Activated naive CD8-positive, alpha-beta T cell treated with anti-CD3 and anti-CD28 coated beads, Interleukin-2, amount 50 U/mL, for 16 hours (primary cell): ENCODE measurements at places on chromosomes 7 and 10.

GRCh38 chr7:156155988-156156733, 343.9 kb upstream of the SHH start:
- DNase-seq, result no peak

DNA sequence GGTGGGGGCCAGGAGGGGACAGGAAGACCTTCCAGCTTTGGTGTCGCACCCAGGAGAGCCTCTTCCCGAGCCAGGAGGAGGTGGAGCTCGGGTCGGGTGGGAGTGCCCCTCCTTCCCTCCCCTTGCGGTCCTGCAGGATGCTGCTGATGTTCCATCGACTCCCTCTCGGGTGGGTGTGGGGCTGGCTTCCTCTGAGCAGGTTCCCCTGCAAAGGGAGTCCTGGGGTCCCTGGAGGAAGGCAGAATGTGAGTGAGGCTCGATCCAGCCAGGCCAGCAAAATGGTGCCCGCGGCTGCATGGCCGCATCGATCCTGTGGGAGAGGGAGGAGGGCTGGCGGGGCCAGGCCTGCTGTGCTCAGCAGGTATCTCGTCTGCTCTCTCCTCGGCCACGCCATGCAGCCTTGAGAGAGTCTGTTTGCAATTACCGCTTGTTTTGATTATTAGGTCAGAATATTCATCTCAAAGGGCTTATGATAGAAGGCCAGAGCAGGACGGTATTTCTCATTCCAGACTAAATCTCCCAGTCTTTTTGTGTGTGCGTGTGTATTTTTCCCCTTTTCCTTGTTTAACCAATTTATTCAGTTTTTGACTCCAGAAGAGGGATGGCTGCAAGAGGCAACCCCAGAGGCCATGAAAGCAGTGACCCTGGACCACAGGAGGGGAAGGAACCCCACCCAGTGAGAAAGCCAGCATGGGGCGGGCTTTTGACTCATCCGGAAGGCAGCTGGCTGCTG, 137.3 kb upstream of the ZMIZ1 start:
- no peak for DNase-seq

GRCh38 chr10:63780101-63780500, 258.9 kb downstream of the REEP3 start:
- no peak for DNase-seq

DNA sequence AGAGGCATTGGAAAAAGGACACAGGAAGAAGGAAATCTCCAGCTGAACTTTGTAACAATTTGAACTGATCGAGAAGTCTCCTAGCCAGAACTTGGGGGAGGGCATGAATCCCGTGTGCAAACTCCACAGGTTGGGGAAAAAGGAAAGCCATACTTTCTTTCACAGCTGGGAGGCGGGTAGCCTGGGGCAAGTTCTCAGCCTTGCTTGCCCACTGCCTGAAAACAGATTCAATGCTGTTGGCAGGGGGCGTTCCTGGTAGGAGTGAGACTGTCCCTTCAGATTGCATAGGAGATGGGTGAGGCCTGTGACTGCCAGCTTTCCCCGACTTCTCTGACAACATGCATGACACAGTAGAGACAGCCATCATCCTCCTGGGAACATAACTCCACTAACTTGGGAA, 289.1 kb upstream of the PHF14 start:
- no peak for DNase-seq

GRCh38 chr7:70614237-70615045, 517.5 kb upstream of the GALNT17 start:
- DNase-seq, result no peak

DNA sequence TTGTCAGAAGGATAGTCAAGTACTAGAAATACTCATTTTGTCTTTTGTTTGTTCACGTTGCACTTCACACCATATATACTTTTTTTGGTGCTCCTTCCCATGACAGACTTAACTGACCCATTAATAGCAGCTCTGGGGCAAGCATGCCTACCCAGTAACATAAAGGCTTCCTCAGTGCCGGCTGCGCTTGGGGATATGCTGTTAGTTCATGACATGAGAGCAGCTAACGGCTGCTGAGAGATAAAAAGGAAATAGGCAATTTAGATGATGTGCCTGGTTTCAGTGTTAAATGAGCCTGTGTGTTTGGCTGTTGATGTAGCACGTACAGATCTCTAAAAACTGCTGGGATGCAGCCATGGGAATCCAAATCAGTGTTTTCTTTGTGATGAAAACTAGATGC, 86.4 kb downstream of the TAX1BP1 start:
- no peak for DNase-seq

GRCh38 chr7:4450483-4450882, 231.6 kb upstream of the FOXK1 start:
- no peak for DNase-seq

- DNase-seq, result no peak
These were observed 49.2 kb downstream of the LGI1 start for GRCh38 chr10:93806903-93807302.

GRCh38 chr7:33748793-33749192, 156.5 kb upstream of the BMPER start:
- no peak for DNase-seq

DNA sequence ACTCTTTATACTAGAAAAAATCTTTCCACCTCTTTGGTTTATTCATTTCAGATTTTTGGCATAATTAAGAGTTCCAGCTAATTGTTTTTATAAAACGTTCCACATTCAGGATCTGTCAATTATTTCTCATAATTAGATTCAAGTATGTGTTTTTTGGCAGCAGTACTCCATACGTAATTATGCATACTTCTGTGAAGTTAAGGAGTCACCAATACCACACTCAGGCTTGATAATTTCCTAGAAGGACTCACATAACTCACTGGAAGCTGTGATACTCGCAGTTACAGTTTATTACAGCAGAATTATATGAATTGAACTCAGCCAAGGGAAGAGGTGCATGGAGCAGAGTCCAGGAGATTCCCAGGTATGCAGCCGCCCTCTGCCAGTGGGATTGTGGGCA, 290.5 kb upstream of the AKR1E2 start:
- no peak for DNase-seq

DNA sequence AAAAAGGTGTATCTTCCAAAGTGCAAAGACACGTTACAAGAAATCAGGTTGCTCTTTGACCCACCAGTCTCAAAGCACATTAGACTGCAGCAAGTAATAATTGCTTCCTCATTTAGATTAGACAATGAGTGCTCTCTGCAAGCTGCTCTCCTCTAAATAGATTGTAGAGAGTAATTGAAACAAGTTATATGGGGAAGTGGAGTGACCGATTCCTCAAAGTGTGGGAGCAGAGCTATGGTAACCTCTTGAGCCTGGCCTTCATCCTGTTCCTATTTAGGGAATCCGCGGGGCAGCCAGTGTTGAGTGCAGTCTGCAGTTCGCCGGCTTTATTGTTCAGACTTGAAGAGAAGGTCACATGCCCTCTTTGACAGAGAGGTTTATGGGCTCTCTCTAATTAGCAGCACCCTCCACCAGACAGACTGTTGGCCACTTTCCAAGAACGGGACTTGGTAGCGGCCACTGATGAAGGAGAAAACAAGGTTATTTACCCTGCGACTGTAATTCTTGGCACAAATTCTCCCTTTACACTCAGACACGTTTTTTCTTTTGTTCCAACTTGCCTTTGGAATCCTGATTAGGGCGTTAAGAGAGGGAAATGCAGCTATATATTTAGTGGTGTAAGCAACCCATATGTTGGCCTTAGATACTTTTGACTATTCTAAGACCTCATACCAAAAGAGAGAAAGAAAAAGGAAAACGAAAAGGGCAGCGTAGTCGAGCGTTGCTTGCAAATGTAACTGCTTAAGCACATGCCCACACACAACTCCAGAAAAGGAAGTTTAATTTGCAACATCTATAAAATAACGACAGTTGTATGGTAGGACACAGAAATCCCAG, 107.5 kb downstream of the REEP3 start:
- DNase-seq, result no peak

DNA sequence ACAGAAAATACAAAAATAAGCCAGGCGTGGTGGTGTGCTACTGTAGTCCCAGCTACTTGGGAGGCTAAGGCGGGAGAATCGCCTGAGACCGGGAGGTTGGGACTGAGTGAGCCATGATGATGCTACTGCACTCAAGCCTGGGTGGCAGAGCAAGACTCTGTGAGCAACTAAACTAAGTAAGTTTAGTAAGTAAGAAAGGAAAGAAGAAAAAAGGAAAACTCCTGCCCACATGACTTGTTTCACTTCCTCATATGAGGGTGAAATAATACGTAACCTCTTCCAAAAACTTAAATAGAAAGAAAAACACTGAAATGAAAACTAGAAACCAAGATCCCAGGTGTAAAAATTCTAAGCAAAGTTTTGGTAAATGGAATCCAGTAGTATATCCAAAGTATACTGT, 79.6 kb downstream of the LARP4B start:
- DNase-seq, result no peak

- no peak for DNase-seq
These were observed 715.2 kb downstream of the SUGCT start for GRCh38 chr7:40850017-40850416.

- DNase-seq, result no peak
These were observed 334.6 kb downstream of the PTPRN2 start for GRCh38 chr7:158252837-158253669.

DNA sequence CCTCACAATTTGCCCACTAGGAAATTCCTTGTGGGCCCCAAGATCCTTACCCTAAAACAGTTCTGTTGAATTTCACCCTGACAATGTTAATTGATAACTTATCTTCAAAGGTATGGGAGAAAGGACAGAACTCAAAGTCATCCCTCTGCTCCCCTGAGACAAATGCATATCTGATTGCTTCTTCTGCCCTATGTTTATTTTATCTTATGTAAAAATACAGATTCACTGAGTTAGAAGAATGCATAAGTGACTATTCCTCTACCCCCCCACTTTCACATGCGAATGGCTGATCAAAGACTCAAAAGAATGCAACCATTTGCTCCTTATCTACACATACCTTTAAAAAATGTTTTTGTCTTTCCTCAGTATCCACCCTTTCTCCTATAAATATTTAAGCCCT, 235.7 kb upstream of the SEMA3C start:
- no peak for DNase-seq

DNA sequence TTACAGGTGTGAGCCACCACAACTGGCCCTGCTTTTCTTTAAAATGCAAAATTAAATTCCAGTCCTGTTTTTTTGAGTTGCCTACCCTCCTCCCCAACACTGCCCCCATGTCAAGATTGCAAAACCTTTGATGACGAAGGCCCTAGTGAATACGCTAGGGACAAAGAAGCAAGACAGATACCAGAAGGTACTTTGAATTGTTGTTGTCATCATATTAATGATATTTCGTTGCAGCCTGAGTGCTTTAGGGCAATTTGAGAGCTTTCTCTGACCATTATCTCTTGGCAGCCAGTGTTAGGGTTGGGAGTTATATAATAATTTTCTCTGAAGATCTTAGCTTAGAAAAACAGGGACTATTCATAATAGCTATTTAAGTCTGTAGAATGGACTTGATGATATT, 7.1 kb downstream of the CCSER2 start:
- no peak for DNase-seq

GRCh38 chr10:73460897-73461296, 27.5 kb upstream of the MSS51 start:
- no peak for DNase-seq

GRCh38 chr10:71191019-71191418, 21.4 kb upstream of the UNC5B start:
- no peak for DNase-seq

DNA sequence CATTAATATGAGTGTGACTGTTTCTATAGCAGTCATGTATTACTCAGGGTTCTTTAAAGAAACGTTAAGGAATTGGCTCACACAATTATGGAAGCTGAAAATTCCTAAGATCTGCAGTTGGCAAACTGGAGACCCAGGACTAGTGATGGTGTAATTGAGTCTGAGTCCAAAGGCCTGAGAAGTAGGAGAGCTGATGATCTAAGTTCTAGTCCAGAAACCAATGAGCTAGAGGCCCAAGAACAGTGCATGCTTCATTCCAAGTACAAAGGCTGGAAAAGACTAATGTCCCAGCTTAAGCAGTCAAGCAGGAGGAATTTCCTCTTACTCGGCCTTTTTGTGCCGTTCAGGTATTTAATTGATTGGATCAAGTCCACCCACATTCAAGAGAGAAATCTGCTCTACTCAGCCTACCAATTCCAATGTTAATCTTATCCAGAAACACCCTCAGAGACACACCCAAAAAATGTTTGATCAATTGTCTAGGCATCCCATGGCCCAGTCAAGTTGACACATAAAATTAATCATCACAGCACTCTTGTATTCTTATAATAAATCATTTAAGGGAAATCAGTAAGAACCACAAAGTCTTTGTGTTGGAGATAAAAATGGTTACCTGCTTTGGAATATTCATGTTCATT, 312.1 kb downstream of the PRKG1 start:
- DNase-seq, result no peak

DNA sequence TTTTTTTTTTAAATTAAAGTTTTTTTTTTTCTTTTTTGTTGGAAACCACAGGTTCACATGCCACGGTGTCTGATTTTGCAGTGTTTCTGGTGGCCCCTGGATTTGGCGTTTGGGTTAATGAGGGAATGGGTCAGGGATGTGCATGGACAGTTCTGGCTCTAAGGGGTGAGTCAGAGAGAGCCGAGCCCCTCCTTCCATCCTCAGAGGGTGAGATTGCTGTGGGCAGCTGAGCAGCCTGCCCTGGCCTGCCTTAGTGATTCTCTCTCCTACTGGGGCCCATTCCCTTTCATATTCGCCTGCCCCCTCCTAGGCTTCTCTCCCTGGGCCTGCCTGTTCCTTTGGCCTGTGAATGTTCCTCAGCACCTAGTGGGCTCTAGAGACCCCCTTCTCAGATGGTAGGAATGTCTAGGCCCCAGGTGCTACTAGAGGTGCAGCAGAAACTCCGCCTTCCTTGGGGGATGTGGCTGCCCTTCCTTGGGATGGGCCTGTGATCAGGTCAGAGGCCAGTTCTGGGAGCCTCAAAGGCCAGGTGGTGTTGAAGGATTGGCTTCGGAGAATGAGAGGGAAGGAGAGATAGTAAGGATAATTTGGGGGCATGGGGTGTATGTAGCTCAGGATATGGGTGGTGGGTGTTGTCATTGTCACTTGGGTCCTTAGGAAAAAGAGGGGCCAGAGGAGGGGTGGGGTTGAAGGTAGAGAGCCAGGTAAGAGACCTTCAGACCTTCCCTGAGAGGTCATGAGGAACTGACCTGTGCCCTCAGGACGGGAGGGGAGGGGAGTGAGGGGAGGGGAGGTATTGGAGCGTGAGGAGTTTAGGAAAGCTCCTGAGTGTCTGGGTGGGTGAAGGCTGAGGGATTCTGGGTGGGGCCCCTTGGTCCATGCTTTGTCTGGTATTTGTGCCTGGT, 19.8 kb downstream of the TSPAN14 start:
- no peak for DNase-seq

DNA sequence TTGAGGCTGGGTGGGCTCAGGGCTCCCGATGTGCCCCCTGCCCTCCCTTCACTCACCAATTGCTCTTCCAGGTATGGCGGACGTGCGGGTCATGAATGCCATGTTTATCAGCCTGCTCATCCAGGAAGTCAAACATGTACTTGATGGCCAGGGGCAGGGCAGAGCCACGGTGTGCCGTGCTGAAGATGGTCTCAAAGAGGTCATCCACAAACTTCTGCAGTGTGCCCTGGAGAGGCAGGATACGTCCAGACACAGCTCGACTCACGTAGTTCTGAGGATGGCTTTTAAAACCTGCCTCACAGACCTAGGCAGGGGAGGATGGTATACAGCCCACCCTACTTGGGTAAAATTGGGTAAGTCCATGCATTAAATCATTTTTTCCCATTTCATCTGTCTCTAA, 431.2 kb downstream of the PLXNA4 start:
- no peak for DNase-seq

GRCh38 chr7:90833443-90833842, 237.3 kb downstream of the CDK14 start:
- DNase-seq, result no peak
